ENCODE measurements at places on chromosomes 7 and 10.

DNA sequence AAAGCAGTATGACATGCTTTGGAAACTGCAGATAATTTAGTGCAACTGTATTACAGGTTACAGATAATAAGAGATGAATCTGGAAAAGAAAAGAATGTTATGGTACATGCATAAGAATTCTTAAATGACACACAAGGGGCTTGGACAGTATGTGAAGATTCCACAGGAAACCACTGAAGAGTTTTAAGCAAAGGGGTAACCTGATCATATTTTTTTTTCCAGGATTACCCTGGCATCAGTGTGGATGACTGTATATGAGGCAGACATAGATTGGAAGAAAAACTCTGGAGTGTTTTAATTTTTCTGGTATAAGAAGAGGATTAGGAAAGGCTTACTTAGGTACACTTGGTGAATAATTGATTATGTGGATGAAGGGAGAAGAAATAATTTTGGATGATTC, 8.1 kb downstream of the TFPI2 start:
- DNase-seq, result no peak

DNA sequence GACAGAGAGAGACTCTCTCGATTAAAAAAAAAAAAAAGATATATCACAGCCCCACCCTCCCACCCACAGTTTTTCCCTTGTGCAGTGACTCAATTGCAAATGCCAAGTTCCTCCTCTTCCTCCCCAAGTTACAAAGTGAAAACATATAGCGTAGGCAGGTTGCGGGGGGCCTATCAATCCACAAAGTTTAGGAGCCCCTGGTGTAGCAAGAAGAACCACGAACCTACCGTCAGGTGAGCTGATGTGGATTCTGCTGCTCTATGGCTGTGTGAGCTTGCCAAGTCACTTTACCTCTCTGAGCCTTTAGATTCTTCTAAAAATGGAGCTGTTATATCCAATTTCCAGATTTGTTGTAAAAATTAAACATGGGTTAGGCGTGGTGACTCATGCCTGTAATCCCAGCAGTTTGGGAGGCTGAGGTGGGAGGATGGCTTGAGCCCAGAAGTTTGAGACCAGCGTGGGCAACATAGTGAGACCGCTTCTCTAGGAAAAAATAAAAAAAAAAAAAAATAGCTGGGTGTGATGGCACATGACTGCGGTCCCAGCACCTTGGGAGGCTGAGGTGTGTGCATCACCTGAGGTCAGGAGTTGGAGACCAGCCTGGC, 8.2 kb upstream of the RHBDD2 start:
- DNase-seq, result no peak

DNA sequence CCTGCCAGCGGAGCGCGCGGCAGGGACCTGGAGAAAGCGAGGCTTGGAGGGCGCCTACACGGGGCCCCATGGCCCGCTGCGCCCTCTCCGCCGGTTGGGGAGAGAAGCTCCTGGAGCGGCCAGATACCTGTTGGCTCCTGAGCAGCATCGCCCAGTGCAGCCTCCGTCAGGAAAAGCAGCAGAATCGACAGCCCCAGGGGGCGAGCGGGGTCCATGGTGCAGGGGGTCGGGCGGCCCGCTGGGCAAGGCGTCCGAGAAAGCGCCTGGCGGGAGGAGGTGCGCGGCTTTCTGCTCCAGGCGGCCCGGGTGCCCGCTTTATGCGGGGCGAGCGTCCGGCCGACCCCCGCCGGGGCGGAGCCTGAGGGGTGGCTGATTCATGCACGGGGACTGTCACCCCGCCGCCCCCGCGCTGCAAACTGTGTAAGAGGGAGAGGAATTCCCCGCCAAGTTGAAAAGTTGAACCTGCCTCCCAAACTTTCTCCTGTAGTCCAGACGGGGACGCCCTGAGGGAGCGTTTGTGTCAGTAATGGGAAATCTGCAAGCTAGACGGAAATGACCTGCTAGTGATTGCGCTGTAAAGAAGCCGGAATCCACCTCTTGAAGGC, at the start of gene TFPI2:
TFPI2 (minus strand) TSS at position 290 of the 605 bp plus-strand sequence; CDS start at position 215, 75 bp downstream.
- peak; percentile 17 for DNase-seq

DNA sequence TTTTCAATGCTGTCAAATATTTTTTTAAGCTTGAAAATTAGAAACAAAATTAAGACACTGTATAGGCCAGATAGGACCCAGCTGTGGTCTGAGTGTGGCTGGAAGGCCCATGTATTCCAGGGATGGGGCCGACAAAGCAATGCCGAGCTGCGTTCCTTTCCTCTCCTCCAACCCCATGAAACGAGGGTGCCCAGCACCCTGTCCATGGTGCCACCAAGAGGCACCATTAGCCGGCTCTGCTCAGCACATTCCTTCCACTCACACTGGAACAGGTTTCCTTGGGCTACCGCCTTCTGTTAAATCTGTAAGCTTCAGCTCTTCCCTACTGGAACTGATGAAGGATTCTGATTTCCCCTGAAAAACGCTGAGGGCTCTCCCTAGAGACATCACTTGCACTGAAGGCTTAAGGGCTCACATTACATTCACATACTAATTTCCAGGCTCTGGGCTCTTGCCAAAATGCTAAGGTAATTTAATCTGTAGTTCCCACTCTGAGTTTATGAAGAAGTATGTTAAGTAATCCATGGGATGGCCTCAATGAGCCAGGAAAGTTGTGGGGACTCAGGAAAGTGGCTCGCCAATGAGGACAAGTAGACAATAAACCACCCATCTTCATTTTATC, 73.7 kb upstream of the CAMK2B start:
- DNase-seq, result no peak

- DNase-seq, result no peak
Measured at GRCh38 chr7:122182081-122182480, 38.0 kb upstream of the AASS start.

DNA sequence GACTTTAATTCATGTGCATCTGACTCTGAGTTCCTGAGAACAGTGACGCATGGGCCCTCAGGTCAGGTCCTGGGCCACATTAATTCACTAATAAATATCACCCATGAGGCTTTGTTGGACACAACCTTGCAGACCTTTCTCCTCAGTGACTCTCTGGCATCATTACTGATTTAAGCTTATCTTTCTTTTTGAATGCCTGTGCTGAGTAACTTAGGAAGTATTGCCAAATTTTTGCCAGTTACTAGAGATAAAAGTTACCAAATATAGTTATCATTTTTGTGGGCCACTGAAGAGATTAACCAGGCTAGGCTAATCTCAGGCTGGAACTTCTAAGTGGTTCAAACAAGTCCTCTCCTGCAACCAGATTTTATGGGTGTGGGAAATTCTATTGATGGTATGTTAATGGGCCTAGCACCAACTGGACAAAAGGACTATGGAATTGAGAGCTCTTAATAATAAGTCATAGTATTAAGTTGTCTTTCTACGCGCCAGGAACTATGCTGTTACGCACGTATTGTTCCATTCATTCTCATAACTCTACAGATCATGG, 28.8 kb upstream of the PRTFDC1 start:
- DNase-seq, result no peak

GRCh38 chr10:103842605-103843004, 12.8 kb downstream of the SH3PXD2A start:
- no peak for DNase-seq

- no peak for DNase-seq
Measured at GRCh38 chr10:127283576-127283975, 87.2 kb upstream of the INSYN2A start.

DNA sequence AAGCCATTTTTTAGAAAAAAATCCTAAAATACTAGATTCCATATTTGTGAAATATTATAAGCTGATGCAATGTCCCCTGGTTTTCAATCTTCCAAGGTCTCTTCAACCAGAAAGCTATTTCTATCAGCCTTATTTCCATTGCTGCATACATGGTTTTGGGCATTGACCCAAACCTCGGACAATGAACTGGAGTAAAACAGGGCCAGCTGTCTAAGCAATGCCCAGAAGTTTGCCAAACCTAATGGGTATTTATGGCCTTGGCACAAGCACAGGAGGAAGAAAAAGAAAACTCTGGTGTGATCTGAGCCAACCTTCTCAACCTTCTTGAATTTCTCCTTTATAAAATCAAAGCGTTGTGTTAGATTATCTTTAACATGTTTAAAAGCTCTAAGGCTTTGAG, 402.3 kb downstream of the DNAJB9 start:
- no peak for DNase-seq

DNA sequence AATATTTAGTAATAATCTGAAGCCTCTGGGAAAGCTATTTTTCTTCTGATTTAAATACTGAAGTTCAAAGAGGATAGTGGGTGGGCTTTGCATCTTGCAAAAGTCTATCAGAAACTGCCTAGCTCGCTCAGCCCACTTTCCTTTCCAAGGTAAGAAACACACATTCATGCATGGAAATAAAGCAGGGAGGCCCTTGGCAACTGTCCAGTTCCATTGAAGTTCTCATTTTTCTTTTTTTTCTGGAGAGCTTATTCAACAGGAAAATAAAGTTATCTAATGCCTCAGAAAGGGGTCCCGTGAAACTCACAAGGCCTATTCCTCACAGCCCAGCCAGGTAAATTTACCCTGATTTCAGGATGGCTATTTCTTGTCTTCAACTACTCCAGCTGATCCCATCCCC, 654.9 kb downstream of the KCNMA1 start:
- DNase-seq, result no peak

GRCh38 chr7:46201961-46202360, 280.9 kb upstream of the IGFBP3 start:
- no peak for DNase-seq

DNA sequence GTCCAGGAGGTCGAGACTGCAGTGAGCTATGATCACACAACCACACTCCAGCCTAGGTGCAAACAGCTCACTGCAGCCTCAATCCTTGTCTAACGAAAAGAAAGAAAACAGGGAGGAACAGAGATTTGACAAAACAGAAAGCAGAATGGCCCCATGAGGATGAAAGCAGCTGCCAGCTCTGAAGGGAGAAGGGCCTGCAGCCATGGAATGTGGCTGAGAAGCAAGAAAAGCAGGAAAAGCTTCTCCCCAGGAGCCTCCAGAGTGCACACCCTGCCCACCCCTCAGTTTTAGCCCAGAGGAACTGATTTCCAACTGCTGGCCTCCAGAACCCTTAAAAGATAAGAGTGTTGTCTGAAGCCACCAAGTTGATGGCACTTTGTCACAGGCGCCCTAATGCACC, 13.0 kb downstream of the ESYT2 start:
- no peak for DNase-seq

DNA sequence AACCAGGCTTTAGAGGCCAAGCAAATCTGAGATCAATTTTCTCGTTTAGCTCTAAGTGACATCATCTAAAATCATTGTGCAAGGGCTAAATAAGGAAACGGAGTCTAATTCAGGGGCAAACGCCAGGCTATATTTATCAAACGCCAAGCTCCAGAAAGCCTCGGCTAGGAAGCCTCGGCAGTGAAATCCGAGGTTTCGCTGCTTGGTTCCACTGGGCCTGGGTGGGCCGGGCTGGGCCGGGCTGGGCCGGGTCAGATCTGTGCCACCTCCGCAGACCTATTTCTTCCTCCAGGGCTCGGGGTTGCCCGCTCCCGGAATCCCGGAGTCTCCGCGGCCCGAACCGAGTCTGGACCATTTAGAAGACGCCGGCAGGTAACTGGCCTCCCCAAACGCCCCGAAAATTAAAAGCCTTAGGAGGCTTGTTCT, 459 bp upstream of the FEZF1 start:
- no peak for DNase-seq

DNA sequence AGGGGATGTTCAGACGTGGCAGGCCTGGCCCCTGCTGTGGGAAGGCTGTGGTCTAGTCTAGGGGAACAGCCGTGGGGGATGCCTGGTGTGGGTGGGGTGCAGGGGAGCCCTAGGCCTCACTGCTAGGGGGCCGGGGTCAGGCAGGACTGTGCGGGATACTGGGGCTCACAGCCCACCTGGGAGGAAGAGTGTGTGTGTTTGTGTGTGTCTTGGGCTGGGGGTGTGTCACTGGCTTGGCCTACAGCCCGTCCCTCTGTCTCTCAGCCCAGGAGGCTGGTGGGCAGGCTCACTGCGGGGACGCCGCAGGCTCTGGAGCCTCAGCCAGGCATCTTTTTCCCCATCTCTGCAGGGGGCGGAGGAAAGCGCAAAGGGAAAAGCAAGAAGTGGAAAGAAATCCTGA, 118.8 kb downstream of the GRK5 start:
- no peak for DNase-seq

- DNase-seq, result no peak
Measured at GRCh38 chr10:49616421-49617101, 2.7 kb downstream of the CHAT start.

GRCh38 chr10:113865901-113866300, 11.4 kb downstream of the NHLRC2 start:
- no peak for DNase-seq

DNA sequence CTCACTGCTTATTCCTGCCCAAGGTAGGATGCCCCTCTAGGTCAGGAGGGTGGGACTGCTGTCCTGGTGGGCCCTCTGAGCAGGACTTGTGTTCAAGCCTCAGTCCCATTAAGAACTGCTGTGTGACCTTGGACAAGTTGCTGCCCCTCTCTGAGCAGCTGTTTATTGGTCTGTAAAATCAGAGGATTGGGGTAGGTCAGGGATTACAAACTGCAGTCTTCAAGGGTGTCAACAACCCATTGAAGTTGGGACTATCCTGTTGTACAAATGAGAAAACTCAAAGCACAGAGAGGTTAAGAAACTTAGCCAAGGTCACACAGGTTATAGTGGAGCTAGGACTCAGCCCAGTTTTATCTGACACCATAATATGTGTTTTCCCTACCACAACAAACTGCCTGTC, 55.3 kb downstream of the ZMIZ1 start:
- DNase-seq, result no peak

DNA sequence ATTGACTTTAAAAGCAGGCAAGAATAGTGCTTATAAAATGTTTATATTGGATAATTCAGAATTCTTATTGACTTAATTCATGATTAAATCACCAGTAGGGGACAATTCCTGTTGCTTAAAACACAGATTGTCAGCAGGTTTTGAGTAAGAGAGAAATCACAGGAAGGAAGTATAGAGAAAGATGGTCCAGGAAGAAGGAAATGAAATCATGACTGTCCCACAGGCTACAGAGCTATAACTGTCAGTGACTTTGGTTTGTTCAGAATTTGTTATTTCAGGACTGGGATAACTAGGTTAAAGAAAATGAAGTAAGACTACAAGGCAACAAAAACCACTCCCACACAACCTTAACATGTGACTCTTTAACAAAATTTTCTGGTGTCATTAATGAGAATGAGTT, 6.8 kb downstream of the GNGT1 start:
- DNase-seq, result no peak

- DNase-seq, result no peak
Measured at GRCh38 chr7:140312141-140312846, 86.0 kb downstream of the SLC37A3 start.

All from B cell (primary cell).